Activated CD8-positive, alpha-beta memory T cell treated with anti-CD3 and anti-CD28 coated beads for 48 hours (primary cell): ENCODE measurements at places on chromosomes 4 and X.

- no peak for DNase-seq
Measured at GRCh38 chr4:4480685-4481398, 61.0 kb downstream of the STX18 start.

- no peak for DNase-seq
Measured at GRCh38 chr4:11693693-11694092, 265.0 kb upstream of the HS3ST1 start.

- DNase-seq: no peak
Measured at GRCh38 chr4:188300385-188300784, 161.1 kb downstream of the TRIML1 start.

DNA sequence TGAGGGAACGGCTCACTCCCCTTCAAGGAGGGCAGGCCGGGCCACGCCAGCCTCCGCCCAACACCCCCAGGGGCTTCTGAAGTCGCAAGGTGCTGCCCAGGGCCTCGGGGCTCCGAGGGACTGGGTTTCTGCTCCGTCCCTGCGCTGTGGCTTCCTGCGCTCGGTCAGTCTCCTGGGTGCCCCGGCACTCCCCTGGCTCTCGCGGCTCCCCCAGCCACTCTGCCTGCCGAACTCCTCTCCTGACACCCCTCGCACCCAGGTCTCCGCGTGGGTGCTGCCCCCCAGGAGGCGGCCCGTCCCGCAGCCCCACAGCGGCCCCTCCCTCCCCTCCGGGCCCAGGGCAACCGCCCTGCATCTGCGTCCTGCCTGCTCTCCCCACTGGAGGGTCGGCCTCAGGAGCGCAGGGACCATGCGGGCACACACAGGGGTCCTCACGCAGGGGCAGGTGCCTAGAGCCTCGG is 151.9 kb downstream of the AFAP1 start:
- no peak for DNase-seq

DNA sequence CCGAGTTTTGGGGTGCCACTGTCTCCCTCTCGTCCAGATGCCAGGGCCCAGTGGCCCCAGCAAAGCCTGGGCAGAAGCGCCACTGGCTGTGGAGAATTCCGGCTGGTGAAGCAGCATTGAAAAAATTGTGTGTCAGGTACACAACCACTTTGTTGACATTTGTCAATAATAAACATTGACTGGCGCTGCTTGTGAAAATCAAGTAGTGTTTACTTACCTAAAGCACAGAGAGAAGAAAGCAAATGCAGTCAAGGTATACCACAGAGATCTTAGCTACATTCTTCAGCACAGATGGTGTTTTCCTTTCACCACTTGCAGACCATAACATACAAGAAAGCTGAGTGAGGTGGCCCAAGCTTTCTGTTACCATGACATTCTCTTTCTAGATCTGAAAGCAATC is 14.5 kb upstream of the SLC7A11 start:
- DNase-seq: no peak

GRCh38 chr4:120769227-120769626 is 153.3 kb downstream of the PRDM5 start:
- DNase-seq: no peak

- no peak for DNase-seq
Measured at GRCh38 chr4:81632581-81633299, 161.0 kb upstream of the RASGEF1B start.

DNA sequence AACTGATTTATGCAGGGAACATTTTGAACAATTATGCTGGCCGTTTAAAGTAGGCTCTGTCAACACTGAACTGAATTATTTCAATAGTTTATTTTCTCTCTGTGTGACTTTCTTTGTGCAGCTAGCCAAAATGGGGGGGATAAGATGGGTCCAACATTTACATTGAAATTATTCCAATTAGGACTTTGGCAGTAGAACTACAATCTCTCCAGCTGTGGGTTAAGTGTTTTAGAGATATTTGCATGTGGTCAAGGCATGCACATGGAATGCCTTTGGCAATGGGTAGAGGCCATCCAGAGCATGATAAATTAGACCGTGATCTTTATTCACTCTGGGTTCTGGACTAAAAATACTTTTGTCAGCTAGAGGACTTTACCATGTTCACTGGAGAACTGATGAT is 107.9 kb upstream of the ELOVL6 start:
- no peak for DNase-seq
